AG08396 (cell line): ENCODE measurements at places on chromosomes 2 and 18.

DNA sequence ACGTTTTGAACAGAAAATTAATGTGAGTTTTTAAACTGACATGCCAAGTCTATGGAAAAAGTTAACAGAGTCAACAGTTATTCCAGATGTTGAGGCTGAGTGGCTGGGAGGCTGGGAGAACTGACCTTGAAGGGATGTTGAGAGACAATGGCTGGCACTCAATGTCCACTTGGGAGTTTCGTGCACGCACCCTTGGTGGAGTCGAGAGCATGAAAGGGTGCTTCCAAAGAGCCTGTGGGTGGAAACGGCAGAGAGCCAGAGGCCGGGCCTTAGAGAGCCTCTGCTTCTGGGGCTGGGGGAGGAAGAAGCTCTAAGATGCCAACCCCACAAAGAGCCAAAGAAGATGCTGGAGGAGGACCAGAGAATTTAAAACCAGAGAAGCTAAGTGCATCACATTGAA is 63.4 kb upstream of the L3MBTL4 start:
- no peak for DNase-seq

- no peak for DNase-seq
Measured at GRCh38 chr2:25899404-25899970, 21.2 kb upstream of the ASXL2 start.

GRCh38 chr2:105917226-105917625 is 172.5 kb downstream of the NCK2 start:
- no peak for DNase-seq

GRCh38 chr2:34423301-34423700 is 824.2 kb upstream of the FAM98A start:
- DNase-seq: no peak

- DNase-seq: peak; percentile 33
Measured at GRCh38 chr2:45595721-45596435, 15.2 kb downstream of the SRBD1 start.

- no peak for DNase-seq
Measured at GRCh38 chr2:99672766-99673350, 183.0 kb upstream of the REV1 start.

DNA sequence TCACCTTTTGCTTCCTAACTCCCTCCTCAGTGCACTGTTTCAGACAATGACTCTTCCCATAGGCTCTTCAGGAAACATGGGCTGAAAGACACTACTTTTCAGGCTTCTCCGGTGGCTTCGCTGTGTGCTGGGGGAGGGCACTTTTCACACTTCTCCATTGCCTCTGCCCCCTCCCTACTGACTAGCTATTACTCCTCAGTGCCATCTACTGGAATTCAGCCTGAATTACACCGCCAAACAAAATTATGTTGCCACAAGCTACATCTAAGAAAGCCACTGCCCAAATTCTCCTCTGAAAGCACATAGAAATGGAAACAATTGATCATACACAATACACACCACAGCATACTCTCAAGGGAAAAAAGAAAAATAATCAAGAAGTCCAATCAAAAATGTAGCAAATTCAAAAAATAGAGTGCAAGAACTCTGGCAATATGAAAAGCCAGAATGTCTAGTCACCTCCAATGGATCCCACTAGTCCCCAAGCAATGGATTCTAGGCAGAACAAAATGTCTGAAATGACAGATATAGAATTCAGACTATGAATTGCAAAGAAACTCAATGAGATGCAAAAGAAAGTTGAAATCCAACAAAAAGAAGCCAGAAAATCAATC is 1139.4 kb upstream of the GYPC start:
- peak; percentile 7 for DNase-seq

- DNase-seq: no peak
Measured at GRCh38 chr18:23213200-23213599, 77.9 kb downstream of the CABLES1 start.

- no peak for DNase-seq
Measured at GRCh38 chr18:212780-213179, 54.4 kb downstream of the USP14 start.

DNA sequence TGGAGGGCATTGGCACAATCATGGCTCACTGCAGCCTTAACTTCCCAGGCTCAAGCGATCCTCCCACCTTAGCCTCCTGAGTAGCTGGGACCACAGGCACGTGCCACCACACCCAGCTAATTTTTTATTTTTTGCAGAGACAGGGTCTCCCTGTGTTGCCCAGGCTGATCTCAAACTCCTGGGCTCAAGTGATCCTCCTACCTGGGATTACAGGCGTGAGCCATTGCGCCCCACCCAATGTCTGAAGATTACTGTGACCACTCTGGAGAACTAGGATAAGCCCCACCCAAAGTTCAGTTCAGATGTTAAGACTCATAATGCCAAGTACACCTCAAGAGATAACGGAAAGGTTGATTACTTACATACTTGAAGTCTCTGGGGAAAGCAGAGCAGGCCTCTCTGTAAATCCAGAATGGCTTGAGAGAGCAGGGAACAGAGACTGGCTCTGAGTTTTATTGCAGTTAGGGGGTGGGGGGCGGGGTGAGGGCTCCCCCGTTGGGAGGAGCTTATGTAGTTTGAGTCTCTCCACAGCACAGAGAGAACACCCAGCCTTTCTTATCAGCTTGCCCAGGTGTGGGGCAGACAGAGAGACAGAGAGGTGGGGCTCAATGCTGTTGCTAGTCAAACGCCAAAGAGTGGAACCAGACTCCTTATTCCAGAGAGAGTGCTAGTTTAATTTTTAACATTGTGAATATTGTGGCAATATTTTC is 26.5 kb upstream of the ERICH2 start:
- DNase-seq: no peak

- DNase-seq: no peak
Measured at GRCh38 chr18:70425236-70425635, 136.4 kb downstream of the SOCS6 start.

- DNase-seq: no peak
Measured at GRCh38 chr2:39289609-39290008, 45.8 kb upstream of the CDKL4 start.
